ENCODE measurements at places on chromosomes 5 and 9.

DNA sequence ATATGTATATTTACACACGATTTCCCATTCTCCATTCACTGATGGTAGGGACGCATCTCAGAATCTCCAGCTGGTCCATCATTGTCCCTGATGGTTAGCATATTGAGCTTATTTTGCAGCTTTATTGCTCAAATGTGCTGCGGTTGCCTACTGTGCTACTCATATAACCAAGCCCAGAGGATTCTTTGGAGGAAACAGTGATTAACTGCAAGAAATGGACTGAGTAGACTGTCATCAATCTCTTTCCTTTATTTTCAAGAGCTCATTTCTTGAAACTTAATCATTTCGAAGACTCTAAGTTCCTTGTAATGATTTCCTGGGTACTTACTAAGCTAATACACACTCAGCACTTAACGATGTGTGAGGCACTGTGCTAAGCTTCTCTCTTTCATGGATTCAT, 119.0 kb downstream of the MAT2B start:
- no peak for DNase-seq

GRCh38 chr5:147174671-147175265, 60.1 kb upstream of the STK32A start:
- no peak for DNase-seq

DNA sequence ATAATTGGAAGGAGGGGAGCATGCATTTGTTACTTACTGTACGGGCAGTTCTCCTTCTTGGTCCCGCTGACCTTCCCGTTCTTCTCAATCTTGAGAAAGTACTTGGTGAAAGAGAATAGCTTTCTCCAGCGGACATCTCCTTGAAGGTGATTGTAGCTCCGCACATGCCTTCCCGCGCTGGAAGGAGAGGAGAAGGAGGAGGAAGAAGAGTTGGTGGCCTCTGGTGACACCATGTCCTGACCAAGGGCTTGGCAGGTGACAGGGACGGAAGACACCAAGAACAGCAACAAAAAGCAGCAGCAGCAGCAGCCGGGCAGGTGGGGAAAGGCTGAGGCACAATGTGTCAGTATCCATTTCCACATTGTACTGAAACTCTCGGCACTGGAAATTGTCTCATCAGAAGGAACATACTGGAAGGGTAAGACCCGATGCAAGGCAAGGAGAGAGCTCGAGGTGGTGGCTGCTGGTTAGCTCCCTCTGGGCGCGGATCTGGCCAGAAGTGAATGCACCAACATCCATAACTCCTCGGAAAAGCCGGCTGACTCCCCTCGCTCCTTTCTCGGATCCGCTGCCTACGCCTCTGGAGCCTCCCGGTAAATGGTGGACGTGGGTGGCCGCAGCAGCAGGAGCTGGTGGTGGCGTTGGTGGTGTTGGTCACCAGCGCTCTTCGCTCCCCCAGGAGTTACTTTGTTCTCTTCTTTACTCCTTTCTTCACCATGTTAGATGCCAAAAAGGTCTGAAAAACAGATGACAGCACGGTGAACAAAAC, 715 bp downstream of the FGF10 start:
- no peak for DNase-seq

- DNase-seq = no peak
These were observed 2.6 kb downstream of the HDAC3 start for GRCh38 chr5:141633871-141634561.

DNA sequence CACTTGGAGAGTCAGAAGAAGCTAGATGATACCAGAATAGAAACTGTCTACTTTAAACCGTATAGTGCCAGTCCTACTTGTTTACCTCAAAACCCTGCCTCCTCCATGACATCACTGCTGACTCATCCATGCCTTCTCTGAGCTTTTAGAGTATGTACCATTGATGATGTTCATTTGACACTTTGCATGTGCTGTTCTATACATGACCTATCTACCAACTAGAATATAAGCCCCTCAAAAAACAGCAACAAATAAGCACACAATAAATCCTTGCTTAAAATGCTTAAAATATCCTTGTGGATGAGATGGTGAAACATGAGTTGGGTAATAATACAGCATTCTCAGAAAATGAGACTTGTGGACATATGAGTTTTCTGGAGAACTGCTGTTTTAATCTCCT, 2.6 kb downstream of the CTNNAL1 start:
- DNase-seq = no peak

DNA sequence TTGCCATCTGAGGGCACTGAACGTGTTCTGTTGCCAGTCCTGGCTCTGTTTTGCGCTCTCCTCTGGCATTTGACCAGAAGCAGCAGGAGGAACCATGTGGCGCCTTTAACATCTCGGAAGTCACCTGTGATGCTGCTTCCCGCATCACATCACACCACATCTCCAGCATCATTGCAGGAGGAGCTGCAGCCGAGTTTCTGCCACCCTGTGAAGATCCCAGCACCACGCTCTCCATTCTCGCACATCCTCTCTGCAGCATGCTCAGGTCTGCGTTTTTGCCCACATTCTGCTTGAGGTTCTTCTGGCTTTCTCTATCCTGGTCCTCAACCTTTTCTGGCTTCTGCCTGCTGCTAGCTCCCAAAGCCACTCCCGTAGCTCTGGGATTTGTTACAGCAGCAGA, 11.0 kb upstream of the IRX4 start:
- DNase-seq = no peak

- DNase-seq = no peak
These were observed 22.1 kb downstream of the URM1 start for GRCh38 chr9:128393145-128393775.

GRCh38 chr5:33755231-33755630, 136.6 kb downstream of the ADAMTS12 start:
- DNase-seq = no peak

DNA sequence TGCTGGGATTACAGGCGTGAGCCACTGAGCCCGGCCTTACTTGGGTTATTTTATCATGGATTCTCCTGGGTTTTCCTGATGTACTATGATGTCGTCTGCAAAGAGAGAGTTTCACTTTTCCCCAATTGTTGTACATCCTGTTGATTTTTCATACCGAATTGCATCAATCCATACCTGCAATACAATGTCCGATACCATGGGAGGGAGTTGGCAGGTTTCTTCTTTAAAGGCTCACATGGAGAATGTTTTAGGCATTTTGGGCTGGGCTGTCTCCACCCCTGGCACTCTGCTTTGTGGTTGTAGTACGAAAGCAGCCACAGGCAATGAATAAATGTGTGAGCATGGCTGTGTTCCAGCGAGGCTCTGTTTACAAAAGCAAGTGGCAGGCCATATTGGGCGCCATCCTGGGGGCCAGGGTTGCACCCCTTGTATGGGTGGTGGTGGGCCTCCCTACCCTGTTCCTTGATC, 35.1 kb upstream of the EXOC3 start:
- DNase-seq = no peak

DNA sequence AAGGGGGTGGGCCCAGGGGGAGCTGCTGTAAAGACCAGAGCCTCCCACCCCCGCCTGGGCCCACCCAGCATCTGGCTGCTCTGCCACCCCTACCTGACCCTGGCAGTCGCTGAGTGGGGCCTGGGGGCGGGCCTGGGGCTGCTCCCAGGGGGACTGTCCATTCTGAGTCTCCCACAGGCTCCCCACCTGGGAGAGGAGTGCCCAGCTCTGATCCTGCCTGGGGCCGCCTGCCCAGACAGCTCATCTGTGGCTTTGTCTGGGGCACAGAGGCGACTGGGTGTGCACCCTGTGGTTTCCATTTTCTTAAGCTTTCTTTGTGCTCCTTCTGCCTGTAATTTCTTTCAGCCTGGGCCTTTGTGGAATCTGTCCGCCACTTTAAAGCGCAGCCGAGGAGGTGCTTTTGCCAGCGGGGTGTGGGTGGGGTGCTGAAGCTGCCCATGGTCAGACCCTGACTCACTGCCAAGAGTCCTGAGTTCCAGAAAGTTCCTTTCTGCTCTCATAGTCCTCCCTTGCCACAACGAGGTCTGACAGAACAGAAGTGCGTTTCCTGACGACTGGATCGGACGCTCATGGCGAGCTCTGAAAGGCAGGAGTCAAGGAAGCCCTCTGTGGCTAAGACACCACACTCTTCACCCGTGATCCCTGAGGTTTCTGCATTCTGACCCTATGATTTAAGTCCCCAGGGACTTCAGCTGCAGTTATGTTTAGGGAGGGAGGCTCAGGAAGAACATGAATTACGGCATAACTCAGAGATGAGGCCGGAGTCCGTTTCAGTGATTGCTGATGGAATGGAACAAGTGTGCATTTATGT, 225.0 kb downstream of the FANCC start:
- DNase-seq = no peak

GRCh38 chr5:140576776-140577201, 12.2 kb downstream of the SLC35A4 start:
- no peak for DNase-seq

DNA sequence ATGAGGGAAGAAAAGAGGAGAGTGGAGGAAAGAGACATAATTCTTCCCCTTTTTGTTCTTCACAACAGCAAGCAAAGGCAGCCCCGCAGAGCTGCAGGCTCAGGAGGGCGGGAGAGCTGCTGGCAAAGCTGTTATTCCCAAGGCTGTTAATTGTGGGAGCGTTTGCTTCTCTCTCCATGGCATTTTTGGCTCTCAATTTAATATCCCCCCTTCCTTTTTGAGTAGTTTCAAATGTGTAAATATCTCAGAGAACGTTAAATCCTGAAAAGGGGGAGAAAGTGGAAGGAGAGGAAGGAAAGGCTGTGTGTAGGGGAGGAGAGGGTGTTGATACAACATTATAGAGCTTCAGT, 165.7 kb downstream of the NSG2 start:
- no peak for DNase-seq

Measured in D721Med (cell line).